ENCODE measurements at places on chromosomes 11 and 22.

GRCh38 chr11:103079833-103080232, 12.1 kb downstream of the DCUN1D5 start:
- no peak for DNase-seq

GRCh38 chr11:20488352-20488751, 100.8 kb downstream of the PRMT3 start:
- no peak for DNase-seq

- no peak for DNase-seq
Observed at GRCh38 chr11:78732246-78732645, 157.6 kb upstream of the NARS2 start.

DNA sequence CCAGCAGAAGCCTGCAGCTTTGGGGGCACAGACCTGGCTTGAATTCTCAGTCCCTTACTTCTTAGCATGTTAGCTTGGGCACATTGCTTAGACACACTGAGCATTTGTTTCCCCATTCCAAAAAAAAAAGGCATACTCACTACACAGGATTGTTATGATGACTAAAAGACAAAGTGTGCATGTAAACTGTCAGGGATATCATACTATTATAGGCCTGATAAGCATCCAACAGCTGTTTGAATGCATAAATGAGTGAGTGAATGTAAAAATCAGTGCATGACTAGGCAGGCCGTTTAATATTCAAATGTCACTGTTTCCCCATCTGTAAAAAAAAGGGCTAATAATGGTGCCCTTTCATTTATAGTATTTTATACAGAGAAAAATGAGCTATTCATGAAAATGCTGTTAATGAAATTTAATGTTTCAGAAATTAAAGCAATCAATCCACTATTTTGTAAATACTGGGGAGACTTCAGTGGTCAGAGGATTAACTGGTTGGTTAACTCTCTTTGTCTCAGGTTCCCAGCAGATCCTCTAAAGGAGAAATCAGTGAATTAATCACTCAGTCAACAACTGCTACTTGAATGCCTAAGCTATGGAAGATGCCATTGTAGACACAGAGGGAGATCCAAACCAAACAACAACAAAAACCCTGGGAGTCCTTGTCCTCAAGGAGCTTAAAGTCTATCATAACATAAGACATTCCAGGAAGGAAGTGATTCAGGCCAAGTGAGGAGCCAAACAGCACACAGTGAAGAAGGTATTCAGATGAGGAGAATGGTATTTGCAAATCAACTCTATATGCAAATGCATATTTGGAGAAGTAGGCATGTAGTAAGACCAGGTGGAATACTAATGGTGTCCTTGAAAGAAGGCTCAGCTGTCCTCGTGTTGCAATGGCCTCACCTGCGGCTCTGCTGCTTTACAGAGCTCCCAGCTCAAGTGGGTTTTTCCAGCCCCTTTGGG, 26.8 kb downstream of the BARX2 start:
- no peak for DNase-seq

GRCh38 chr11:11463405-11463804, 110.4 kb upstream of the CSNK2A3 start:
- DNase-seq: no peak

- no peak for DNase-seq
Observed at GRCh38 chr11:106983261-106983660, 35.0 kb downstream of the GUCY1A2 start.

DNA sequence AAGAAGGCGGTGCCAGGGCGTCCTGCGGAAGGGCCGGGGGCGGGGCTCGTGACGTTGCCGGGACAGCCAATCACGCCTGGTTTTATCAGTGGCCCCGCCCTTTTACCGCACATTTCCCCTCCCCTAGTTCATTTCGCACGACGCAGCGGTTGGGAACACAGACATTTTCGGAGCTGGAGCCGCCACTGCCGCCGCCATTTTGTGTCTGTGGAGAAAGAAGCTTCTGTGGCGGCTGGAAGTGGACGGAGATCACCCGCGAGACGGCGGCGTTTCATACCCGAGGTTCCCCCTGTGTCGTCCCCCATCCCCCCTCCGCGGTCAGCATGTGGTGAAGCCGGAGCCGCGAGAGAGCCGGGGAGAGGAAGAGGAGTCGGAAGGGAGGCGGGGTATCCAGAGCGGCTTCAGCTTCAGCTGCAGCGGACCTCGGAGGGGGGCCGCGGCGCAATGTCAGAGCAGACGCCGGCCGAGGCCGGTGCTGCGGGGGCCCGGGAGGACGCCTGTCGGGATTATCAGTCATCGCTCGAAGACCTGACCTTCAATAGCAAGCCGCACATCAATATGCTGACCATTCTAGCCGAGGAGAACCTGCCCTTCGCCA, at the start of gene PCF11:
Gene PCF11, plus strand, starts transcription at position 136 of the 598 bp plus-strand sequence. Its CDS starts 309 bp downstream, at position 445.
- peak; percentile 96 for DNase-seq

DNA sequence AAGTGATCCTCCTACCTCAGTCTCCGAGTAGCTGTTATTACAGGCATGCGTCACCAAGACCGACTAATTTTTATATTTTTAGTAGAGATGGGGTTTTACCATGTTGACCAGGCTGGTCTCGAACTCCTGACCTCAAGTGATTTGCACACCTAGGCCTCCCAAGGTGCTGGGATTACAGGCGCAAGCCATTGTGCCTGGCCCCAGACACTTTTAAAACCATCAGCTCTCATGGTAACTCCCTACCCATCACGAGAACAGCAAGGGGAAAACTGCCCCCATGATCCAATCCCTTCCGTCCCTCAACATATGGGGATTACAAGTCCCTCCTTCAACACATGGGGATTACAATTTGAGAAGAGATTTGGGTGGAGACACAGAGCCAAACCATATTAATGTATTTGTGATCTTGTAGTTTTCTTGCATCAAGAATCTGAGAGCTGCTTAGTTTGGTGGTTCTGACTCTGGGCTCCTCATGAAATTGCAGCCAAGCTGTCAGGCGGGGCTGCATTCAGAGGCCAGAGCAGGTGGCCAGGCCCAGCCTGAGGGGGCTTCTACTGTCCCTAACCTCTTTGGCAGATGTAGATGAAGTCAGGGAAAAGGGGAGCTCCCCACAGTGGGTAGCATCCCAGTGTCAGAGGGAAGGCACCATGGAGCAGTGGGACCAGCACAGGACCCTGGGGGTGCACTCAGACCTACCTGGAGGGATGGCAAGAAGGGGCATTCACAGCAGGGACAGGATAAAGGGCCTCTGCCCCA, 31.2 kb upstream of the PRAME start:
- DNase-seq: no peak

DNA sequence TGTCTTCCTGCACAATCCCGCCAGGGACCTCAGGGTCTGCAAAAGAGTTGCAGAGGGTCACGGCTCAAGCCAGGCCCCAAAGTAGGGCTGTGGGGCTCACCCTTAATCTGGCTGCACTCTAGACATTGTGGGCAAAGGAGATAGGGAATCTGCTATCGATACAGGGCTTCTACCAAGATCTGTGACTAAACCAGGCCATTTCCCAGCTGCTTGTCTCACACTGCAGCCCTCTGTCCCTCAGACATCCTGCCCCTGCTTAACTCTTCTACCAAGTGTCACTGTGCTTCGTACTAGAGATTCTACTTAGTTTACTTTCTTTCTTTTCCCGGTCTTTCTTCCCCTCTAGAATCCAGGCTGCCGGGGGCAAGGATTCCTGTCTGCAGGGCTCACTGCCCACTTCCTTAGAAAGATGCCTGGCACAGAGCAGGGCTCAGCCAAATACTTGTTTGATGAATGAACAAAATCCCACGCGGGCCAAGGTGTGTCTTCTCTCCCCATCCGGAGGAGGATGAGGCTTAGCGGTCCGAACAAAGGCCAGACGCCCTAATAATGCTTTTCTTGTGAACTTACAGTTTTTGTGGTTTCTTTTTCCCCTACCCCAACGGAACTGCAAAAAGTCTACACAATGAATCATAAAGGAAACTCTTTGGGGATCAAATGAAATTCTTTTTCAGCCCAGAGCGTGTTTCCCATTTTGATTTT, 61.3 kb upstream of the ANO1 start:
- DNase-seq: no peak

DNA sequence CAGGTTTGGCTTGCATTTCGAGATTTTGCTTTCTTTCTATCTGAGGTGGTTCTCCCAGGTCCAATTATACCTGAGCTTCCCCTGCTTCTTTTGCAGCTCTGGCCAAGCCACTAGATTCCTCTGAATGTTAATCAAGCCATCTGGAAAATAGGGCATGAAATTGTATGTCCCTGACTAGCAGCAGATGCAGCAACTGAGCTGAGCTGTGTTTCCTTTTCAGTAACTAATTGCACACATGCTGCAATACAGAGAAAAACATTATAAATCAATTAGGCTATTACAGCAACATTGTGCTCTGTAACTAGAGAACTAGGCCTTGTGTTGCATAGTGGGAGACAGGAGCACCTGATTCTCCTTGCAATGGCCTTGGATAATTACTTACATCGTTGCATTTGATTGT, 408.3 kb downstream of the ETS1 start:
- no peak for DNase-seq

GRCh38 chr11:24155792-24156191, 341.1 kb upstream of the LUZP2 start:
- no peak for DNase-seq
